ENCODE measurements at places on chromosomes 3 and 15.
A peak's percentile ranks its signal among the peaks of the same experiment; 100 is the strongest.

GRCh38 chr3:31291818-31292217, 240.9 kb upstream of the STT3B start:
- no peak for DNase-seq

DNA sequence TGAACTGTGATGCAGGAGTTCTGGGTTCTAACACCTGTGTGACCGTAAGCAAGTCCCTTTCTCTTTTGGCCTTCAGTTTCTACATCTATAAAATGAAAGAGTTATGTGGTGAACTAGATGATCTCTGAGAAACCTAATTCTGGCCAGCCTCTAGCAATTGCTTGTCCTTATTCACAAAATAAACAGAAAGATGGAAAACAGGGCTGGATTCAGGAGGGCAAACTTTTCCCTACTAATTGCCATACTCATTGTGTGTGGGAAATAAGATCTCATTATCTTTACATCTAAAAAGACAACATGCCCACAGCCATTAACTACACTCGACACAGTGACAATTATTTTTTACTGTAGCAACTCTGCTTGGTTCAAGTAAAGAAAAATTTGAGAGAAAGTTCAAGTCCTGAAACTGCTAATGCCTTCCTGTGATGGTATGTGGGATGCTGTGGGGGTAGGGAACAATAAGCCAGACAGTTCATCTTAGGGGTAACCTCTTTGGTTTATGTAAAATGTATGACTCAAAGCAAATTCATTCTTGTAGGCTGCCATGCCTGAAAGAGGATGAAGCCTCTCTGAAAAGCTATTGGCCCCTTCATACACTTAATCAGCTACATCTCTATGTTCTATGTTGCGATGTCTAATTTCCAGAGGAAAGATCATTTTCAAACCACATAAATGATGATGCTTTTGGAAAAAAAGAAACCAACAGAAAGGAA, 177.6 kb upstream of the BCL6 start:
- DNase-seq, result no peak

GRCh38 chr3:148990236-148990635, 1.1 kb upstream of the GYG1 start:
- no peak for DNase-seq

GRCh38 chr15:50590288-50590687, 43.8 kb upstream of the USP50 start:
- DNase-seq, result no peak

- DNase-seq, result peak; percentile 31
Measured at GRCh38 chr15:25783607-25784540, 79.3 kb downstream of the ATP10A start.

GRCh38 chr15:56963126-56963525, 44.7 kb downstream of the TCF12 start:
- no peak for DNase-seq

DNA sequence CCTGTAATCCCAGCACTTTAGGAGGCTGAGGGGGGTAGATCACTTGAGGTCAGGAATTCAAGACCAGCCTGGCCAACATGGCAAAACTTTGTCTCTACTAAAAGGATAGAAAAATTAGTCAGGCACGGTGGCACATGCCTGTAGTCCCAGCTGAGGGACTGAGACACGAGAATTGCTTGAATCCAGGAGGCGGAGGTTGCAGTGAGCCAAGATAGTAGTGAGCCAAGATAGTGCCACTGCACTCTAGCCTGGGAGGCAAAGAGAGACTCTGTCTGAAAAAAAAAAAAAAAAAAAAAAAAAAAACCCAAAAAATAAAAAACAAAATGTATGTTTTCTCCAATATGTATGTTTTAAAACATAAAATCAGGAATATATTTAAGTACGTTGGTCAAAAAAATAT, 16.3 kb downstream of the TARS3 start:
- DNase-seq, result no peak

- no peak for DNase-seq
Measured at GRCh38 chr3:168539909-168540308, 444.2 kb upstream of the GOLIM4 start.

DNA sequence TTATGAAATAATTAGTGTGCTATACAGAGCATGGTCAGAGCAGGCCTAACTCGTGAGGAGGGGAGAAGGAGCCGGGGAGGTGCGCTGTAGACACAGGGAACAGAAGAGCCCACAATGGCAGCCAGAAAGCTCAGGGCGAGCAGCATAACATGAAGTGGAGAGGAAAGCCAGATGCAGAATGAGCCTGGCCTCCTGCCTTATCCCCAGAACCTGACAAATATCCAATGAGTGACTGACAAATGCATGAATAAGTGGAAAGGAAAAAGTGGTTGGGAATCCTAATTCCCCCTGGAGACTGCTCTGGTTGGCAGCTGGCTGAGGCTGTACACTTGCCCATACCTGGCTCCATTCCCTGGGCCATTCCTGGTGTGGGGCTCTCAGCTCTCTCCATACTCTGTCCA, 9.2 kb upstream of the MST1R start:
- no peak for DNase-seq

- no peak for DNase-seq
Measured at GRCh38 chr15:29070471-29071231, 184.9 kb downstream of the APBA2 start.

DNA sequence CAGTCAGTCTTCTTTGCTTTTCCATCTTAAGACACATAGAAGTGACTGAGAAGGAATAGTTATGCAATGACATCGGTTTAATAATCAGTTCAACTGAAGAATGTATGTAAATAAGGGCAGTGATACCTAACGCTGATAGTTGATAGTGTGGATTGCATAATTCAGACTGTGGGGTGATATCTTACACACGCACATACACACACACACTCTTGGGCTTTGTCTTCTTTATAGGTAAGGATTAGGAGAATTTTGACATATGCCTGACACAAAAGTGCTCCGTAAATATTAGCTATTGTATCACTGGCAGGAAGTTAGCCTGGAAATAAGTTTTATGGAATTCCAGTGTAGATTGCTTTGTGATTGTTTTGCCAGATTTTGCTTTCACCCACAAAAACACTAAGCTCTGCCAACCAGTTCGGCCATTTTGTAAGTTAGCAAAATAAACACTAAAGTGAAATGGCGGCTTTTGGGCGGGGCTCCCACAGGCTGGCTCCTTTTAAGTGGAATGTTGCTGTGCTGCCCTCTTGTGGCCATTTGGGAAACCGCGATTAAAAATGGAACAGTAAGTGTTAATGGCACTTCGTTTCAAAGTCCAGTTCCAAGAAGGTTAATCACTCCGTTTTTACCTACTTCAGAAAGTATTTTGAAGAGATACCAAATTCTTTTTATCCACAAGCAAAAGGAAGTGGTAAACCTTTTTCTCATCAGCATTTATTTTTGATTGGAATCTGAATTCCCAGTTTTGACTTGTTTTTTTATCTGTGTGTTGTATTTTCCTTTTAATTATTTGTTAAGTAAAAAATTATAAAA, 17.7 kb downstream of the CHD2 start:
- DNase-seq, result peak; percentile 95

GRCh38 chr15:21267671-21268395, 172.5 kb downstream of the POTEB3 start:
- DNase-seq, result no peak

GRCh38 chr3:138740072-138740471, 94.7 kb downstream of the PIK3CB start:
- no peak for DNase-seq

Data from neural crest cell (in vitro differentiated cells).